ENCODE measurements at places on chromosomes 6 and 20. TPM values are rescaled to one million over a fixed set of nuclear protein-coding genes. Genes with fewer than 3 reads are reported as not detected.

DNA sequence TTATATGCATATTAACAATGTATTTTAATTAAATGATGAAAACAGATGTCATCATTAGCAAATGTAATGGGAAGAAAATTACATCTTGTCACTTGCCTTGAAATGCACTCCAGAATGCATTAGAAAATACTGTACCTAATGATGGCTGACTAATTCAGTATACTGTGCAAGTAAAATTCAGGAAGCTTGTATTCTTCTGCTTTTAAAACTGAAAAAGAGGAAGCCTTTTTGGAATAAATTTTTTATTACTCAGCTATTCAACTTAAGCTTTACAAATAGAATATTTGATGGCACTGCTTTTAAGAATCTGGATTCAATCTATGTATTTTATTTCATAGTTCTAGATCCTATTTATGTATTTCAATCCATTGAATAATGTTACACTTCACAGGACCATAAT lies 195.5 kb downstream of the RIMS1 start:
- H3K36me3 ChIP-seq: no peaks in the 10 kb centered on the region
- no peak overlapping the region for H3K27ac ChIP-seq
- H3K27me3 ChIP-seq: no peaks in the 10 kb centered on the region
- H3K4me1 ChIP-seq: no peaks in the 10 kb centered on the region
- H3K4me3 ChIP-seq: no peak overlapping the region

DNAH8 gene
- not detected for total RNA-seq

DNA sequence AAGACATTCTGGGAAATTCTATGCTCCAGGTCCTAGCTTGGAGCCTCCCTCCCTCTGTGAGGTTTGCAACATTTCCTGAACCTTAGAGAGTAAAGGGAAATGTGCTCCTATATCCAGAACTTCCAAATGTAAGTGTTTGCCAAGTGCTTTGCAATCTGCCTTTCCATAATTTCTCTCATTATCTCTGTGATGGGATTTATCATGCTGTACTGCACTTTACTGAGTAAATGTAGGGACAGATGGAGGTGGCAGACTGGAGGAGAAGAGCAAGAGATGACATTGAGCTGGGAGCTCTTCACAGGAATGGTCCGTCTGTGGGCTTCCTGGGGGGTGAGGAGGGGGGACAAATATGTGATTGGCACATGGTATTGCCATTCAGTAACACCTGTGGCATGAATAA lies 184.3 kb downstream of the SOX4 start:
- no peaks in the 10 kb centered on the region for H3K36me3 ChIP-seq
- no peaks in the 10 kb centered on the region for H3K4me1 ChIP-seq
- H3K27me3 ChIP-seq: no peaks in the 10 kb centered on the region
- no peak overlapping the region for H3K27ac ChIP-seq
- H3K4me3 ChIP-seq: no peak overlapping the region

- no peak overlapping the region for H3K4me3 ChIP-seq
- H3K4me1 ChIP-seq: no peaks in the 10 kb centered on the region
- no peak overlapping the region for H3K27ac ChIP-seq
- no peak for DNase-seq
- no peaks in the 10 kb centered on the region for H3K36me3 ChIP-seq
Observed at GRCh38 chr6:107418118-107418517, 41.2 kb downstream of the PDSS2 start.

KIF25 gene
- total RNA-seq: not detected

DNA sequence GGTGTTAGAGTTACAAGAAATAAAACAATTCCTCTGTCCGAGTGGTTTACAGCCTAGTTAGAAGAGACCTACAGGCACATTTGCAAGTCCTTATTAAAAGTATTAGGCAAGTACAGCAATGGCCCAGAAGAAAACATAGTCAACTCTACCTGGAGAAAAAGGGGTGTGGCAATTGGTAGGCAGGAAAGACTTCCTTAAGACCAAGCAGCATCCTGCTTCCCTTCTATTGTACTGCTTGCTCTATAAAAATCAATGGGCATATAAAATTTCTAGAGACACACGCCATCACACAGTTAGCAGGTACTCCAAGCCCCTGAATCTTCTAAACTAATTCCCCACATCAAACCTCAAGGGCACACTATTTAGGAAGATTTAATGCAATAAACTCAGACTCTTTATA lies 185.6 kb downstream of the ATXN1 start:
- H3K4me1 ChIP-seq: peaks cover 4% of the 10 kb centered on the region
- H3K4me3 ChIP-seq: no peak overlapping the region
- H3K27me3 ChIP-seq: no peaks in the 10 kb centered on the region
- H3K27ac ChIP-seq: no peak overlapping the region
- no peaks in the 10 kb centered on the region for H3K36me3 ChIP-seq

SLC35D3 gene
- 2.3 TPM for total RNA-seq

- no peaks in the 10 kb centered on the region for H3K27me3 ChIP-seq
- H3K4me1 ChIP-seq: no peaks in the 10 kb centered on the region
Observed at GRCh38 chr6:65900928-65901327, 193.9 kb upstream of the EYS start.

OLIG3 gene
- not detected for total RNA-seq

GRCh38 chr6:164507206-164507940 lies 802.0 kb downstream of the C6orf118 start:
- H3K36me3 ChIP-seq: no peaks in the 10 kb centered on the region
- no peak overlapping the region for H3K4me3 ChIP-seq
- DNase-seq: no peak
- H3K27ac ChIP-seq: no peak overlapping the region
- H3K4me1 ChIP-seq: no peaks in the 10 kb centered on the region

DNA sequence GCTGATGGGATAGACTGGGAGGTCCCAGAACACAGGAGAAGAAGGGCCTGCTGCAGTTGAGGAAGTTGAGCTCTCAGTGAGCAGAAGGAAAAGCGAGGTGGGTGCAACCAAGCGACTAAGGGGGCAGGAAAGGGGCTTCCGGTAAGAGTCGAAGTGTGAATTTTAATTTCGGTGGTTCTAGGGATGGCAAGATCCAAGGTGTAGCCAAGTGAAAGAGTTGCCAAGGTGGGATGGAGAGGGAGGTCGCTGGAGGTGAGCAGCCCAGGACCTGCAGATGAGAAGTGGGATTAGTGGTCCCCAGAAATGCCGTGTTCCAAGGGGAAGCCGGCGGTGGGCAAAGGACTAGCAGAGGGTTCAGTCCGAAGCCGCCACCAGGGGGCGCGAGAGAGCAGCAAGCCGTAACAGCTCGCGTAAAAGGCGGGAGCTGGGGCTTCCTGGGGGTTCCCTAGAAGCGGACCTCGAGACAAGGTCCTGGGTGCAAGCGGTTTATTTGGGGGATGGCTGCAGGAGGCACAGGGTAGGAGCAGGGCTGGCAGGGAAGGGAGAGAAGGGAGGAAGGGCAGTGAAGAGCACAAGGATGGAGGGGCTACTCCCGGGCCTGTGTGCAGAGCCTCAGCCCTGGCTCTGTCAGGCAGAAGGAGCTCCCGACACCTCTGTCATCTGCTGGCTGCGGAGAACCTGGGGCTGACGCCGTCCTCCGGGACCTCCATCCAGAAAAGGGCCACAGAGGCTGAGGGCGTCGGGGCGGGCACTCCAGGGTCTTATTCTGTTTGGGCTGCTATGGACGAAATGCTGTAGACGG lies 103.6 kb downstream of the PAX1 start:
- no peaks in the 10 kb centered on the region for H3K4me1 ChIP-seq
- H3K4me3 ChIP-seq: no peak overlapping the region
- H3K27me3 ChIP-seq: no peaks in the 10 kb centered on the region
- no peak overlapping the region for H3K27ac ChIP-seq
- no peaks in the 10 kb centered on the region for H3K36me3 ChIP-seq

OR2B2 gene
- not detected for total RNA-seq

NRSN2 gene
- 27.5 TPM for total RNA-seq

GRCh38 chr6:56510984-56511531 lies 131.6 kb downstream of the DST start:
- no peaks in the 10 kb centered on the region for H3K36me3 ChIP-seq
- H3K27ac ChIP-seq: peak overlapping the region; percentile 92
- no peaks in the 10 kb centered on the region for H3K27me3 ChIP-seq
- no peak overlapping the region for H3K4me3 ChIP-seq

GRCh38 chr6:129893640-129894039 lies 32.5 kb upstream of the TMEM244 start:
- H3K27ac ChIP-seq: no peak overlapping the region
- no peak for DNase-seq
- no peak overlapping the region for H3K4me3 ChIP-seq
- H3K4me1 ChIP-seq: no peaks in the 10 kb centered on the region

GRM1 gene
- not detected for total RNA-seq

DNA sequence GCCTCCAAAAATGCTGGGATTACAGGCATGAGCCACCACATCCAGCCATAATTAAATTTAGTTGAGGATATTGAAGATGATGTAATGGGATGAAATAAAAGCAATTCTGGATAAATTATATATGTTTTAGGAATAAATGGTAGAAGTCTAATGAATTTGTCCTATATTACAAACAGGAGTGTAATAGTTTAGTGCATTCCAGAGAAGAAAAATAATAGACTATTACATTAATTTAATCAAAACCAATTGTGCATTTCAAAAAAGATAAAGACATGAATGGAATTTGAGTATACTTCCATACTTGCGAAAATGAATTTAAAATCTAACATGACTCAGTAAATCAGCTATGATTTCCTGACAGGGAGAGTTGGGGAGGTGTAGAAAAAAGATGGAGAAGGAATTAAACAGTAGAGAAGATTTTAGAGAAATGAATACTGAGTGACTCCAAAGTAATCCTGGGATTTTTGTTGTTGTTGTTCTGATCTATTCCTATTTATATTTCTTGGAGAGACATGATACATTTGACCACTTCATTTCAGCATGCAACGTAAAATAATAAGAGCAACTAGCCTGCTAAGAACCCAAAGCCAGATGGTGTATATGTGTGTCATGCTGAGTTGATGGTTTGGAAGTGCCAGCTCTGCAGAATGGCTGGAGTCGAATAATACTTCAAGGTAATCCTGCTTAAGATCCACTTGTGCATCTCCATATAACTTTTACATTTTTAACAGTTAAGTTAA lies 67.4 kb downstream of the AIG1 start:
- no peaks in the 10 kb centered on the region for H3K4me1 ChIP-seq
- H3K36me3 ChIP-seq: no peaks in the 10 kb centered on the region
- no peak overlapping the region for H3K27ac ChIP-seq
- DNase-seq: no peak
- no peak overlapping the region for H3K4me3 ChIP-seq

- no peaks in the 10 kb centered on the region for H3K4me1 ChIP-seq
- H3K27ac ChIP-seq: peak overlapping the region; percentile 100
- no peak for DNase-seq
- no peaks in the 10 kb centered on the region for H3K27me3 ChIP-seq
- no peaks in the 10 kb centered on the region for H3K36me3 ChIP-seq
- H3K4me3 ChIP-seq: peak overlapping the region; percentile 55
Observed at GRCh38 chr6:26286168-26286877, 78.7 kb upstream of the BTN3A2 start.
